ENCODE measurements at places on chromosomes 7 and 10.
A peak's percentile ranks its signal among the peaks of the same experiment; 100 is the strongest.

GRCh38 chr7:27739301-27739908, 557 bp upstream of the TAX1BP1 start:
- no peak for DNase-seq

- peak; percentile 12 for DNase-seq
These were observed 106.3 kb downstream of the ATXN7L1 start for GRCh38 chr7:105769901-105770628.

DNA sequence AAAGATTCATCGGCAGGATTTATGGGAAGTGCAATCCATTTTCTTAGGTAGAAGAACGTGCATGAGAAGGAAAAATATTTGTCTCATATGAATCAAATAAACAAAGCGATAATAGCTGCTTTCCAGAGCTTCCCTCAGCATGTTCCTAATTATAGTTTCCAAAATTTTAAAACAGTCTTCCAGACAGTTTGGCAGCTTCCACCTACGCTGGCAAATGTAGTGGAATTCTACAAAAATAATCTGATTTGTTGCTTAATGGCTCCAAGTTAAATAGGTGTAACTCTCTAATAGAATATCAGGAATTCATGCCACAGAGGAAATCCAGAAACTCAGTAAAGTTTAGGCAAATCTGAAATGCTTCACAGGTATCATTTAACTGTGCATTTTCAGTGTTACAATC, 23.3 kb upstream of the AGBL3 start:
- no peak for DNase-seq

- DNase-seq: no peak
These were observed 874 bp downstream of the BAIAP2L1 start for GRCh38 chr7:98399890-98400541.

DNA sequence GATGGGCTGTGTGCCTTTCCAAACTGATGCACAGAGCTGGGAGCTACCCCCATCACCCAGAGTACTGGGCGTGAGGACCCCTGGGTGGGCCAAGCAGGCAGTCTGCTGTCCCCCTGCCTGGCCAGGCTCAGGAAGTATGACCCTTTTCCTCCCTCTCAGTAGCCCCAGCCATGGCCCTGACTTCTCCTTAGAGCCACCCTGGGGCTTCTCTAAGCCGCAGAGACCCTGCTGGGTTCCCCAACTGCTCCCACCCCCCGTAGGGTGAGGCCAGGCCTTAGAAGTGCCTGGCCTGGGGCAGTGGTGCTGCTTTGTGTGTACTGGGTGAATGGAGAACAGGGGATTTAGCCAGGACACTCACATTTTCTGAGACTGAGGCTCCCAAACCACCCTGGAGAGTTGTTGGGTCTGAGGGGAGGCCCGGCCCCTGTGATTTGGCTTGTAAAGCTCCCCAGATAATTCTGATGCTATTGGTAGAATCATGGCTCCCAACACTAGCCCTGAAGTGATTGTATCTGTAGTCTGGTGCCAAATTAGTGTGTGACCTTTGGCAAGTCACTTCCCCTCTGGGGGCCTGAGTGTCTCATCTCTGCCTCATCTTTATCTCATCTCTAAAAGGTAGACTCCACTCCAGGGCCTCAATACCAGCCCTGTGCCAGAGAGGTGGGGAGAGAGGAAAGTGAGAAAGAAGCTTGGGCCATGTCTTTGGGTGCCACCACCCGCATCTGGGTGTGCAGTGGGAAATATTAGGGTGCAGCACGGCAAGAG, 99.7 kb upstream of the PPIF start:
- DNase-seq: peak; percentile 56

DNA sequence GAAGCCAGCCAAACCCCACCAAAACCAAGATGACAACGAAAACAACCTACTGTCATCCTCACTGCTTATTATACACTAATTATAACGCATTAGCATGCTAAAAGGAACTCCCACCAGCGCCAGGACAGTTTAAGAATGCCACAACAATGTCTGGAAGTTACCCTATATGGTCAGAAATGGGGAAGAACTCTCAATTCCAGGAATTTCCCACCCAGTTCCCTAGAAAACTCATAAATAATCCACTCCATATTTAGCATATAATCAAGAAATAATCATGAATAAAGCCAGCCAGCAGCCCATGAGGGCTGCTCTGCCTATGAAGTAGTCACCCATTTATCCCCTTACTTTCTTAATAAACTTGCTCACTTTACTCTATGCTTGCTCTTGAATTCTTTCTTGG, 20.8 kb downstream of the MICU1 start:
- no peak for DNase-seq

DNA sequence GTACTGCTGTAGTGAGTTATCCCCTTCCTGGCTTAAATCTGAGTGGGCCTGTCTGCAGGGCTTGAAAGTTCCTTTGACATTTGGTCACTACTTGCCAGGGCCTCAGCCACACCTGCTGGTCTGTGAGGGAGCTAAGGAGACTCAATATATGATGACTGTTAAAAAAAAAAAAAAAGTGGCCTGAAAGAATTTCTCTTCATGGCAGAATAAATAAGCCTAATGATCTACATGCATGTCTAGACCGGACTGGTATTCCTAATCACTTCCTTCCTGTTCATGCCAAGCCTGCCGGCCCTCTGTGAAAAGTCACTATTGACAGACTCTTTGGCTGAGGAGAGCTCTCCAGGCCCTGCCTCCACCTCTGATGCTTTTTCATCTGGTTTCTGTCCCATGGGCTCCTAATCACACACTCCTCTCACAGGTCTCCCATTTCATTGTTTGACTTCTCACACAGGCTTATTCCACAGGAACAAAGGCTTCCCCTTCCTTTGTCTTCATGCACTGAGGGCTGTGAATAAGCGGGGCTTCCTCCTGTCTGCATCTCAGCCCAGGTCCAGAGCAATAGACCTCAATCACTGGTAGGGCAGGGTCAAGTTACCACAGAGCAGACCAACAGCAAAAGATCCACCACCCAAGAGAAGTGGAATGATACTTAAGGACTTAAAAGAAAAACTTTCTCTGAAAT, 99.1 kb upstream of the SEC61G start:
- no peak for DNase-seq

DNA sequence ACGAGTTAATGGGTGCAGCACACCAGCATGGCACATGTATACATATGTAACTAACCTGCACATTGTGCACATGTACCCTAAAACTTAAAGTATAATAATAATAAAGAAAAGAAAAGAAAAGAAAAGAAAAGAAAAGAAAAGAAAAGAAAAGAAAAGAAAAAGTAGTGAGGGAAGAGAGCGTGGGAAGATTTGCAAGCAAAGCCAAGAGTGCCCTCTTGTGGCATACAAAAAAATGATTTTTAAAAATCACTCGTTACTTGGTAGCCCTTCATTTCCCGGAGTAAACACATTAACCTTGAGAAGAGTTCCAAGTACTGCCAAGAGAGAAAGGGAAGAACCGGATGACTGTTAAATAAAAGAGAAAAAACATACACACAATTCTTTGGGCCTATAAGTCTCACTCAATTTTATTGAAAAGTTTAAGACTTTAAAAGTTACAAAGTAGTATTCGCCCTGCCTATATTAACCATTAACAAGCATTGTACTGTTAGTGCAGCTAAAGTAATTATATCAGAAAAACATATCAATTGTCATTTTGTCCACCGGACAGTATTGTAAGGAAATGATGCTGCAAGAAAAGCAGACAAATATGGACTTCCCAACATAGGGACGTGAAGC, 6.2 kb upstream of the CH25H start:
- DNase-seq: peak; percentile 54

- DNase-seq: peak; percentile 96
These were observed 65.4 kb upstream of the MXI1 start for GRCh38 chr10:110141871-110142635.

- peak; percentile 92 for DNase-seq
These were observed at the start of gene HTR5A for GRCh38 chr7:155069992-155070751. TSS of gene HTR5A (plus strand) at chr7:155070324. CDS start at chr7:155070900, 576 bp downstream.

GRCh38 chr7:110607050-110607857, 483.7 kb upstream of the LRRN3 start:
- DNase-seq: no peak

DNA sequence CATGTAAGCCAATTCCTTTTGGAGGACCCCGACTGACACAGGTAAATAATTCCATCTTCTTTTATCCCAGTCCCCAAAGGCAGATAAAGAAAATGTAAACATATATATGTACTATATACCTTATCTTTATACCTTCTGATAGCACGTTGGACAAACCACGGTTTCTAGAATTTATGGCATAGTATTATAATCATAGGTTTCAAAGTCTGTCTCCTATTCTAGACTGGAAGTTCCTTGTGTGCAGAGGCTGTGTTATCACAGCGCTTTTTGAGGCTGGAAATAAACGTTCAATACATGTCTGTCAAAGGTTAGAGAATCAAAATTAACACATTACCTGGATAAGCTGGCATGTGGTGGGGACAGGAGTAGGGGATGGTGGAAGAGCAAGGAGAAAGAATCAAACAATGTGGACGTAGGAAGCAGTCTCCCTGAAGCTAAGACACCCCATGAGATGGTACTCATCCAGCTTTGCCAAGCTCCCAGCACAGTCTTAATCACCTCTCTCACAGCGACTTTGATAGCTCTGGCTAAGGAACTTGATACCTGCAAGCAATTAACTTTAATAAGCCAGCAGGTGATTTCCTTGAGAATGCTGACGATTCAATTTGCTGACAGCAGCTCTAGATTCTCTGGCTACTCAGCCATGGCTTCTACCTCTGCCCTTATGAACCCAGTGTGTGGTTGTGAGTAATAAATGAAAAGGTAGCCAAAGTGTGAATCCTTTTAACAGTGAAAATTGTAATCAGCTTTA, 208.4 kb upstream of the LRRTM3 start:
- no peak for DNase-seq

- no peak for DNase-seq
These were observed 8.0 kb upstream of the ELFN1 start for GRCh38 chr7:1662101-1662500.

- peak; percentile 64 for DNase-seq
These were observed at the start of gene PAPSS2 for GRCh38 chr10:87659571-87660483. TSS of gene PAPSS2 (plus strand) at chr10:87659878. CDS start at chr10:87659982, 104 bp downstream.

GRCh38 chr10:78935697-78936407, 132.9 kb upstream of the ZMIZ1 start:
- DNase-seq: no peak

DNA sequence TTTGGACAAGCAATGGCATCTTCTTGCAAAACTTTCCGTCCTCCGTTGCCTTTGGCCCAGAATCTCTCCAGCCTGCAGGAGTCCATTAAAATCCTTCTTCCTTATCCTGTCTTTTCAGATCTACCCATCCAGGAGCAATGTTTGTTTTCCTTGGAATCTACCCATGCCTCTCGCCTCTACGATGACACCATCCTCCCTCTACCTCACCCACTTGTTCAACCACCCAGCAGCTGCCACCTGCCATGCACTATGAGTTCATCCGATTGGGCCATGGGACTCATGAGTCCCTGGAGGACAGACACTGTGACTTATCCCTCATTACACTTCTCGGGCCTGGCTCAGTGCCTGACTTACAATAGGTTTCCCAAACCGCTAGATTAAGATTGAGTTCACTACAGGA, 26.8 kb upstream of the MGMT start:
- DNase-seq: no peak

DNA sequence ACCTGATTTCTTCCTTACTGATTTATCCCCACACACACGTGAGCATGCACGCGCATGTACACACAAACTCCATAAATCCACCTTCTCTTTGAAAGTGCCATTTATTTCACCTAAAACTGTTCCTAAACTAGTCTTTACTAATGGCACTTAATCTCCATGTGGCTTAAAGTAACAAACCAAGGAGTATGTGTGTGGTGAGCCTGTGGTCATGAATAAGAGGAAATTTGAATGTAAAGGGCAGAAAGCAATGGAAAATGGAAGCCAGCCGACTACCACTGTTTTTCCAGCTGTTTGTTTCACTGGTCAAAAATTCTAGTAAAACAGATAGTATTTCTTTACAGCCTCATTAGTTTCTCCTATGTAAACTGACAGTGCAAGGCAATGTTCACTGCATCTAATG, 23.8 kb downstream of the SEMA3C start:
- no peak for DNase-seq

GRCh38 chr7:25675789-25676474, 447.6 kb upstream of the NPVF start:
- DNase-seq: no peak

DNA sequence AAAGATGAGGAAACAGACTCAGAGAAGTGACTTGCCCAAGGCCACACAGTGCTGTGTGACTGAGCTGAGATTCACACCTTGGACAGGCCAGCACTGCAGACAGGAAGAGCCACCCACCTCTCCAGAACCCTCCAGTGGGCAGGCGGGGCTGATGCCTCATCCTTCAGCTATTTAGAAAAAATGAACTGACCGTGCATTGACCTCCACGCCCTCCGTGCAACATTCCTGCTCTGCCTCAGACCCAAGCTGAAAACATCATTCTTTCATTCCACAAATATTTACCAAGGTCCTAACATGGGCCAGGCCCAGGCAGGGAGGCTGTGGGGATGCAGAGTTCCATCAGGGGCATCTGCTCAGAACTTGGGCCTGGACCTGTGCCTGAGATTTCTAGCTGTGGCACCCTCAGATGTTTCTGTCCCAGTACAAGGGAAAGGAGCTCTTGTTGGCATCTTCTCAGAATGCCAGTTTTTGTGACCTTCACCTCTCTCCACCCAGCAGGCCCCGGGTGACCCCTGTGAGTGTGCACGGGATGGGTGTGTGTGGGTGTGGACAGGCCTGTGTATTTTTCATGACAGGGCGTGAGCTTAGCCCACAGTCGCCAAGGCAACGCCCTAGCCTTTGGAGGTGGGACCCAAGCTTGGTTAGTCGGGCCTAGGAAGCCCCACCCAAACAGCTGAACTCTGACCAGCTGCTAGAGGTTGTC, 6.5 kb downstream of the VSIR start:
- DNase-seq: peak; percentile 33

DNA sequence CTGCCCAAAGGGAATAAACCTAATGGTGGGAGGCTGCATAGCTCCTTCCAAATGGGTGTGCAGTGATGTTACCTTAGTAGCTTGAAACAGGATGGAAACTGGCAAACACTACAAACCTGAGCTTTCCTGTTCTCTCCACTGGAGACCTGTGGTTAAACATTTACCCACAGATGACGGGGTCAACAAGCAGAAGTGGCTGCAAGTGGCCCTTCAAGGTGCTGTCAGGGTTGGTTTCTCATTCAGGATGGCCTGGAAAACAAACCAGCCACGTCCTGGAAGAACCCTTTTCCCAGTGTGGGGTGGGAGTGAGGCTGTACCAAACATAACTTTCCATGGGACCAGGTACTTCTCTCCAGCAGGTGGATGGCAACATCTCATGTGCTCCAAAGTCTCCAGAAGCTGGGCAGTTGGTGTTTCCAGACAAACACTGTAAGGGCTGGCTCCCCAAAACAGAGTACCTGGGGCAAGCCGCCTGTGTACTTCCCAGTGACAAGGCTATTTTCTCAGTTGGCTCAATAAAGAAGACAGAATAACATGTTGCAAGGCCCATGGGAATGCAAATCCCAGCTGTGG, 67.5 kb downstream of the DNAJB9 start:
- DNase-seq: no peak

GRCh38 chr7:3174515-3175284, 126.4 kb upstream of the SDK1 start:
- no peak for DNase-seq

GRCh38 chr10:62491597-62491996, 117.4 kb downstream of the ZNF365 start:
- DNase-seq: peak; percentile 54

GRCh38 chr10:110150981-110151380, 56.4 kb upstream of the MXI1 start:
- no peak for DNase-seq

GRCh38 chr7:91352091-91352490, 87.9 kb downstream of the FZD1 start:
- DNase-seq: no peak
